GM23248 (cell line): ENCODE measurements at places on chromosomes 11 and 22.

- DNase-seq = no peak
Observed at GRCh38 chr11:13228572-13228971, 49.0 kb upstream of the BMAL1 start.

DNA sequence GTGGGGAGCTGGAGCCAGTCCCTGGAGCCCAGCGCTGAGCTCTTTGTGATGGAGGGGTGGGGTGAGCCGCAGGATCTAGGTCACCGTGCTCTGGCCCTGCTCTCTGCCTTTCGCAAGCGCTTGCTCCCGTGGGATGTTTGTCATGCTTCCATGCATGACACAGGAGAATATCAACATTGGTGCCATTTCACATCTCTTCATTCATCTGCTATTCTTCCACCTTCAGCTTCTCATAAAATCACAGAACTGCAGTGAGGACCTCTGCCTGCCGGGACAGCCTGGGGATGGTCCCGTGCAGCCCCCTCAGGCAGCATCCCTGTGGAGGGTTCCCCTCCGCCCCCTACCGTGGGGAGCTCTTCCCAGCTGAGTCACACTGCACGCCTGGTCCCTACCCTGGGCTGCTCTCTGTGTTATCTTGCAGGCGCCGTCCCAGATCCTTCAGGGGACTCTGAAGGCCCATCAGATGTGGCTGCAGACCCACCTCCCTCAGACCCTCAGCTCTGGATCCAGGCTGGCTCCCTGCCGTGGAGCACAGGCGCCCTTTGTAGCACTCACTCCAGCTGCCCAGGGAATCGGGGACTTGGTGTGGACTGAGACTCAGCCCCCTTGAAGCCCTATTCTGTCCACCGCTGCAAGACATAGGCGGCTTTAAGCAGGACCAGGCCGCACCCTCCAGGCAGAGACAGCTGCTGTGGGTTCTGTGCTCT, 5.1 kb upstream of the SEPTIN5 start:
- peak; percentile 74 for DNase-seq

- DNase-seq = no peak
Observed at GRCh38 chr11:59475176-59475575, 2.1 kb downstream of the OR4D10 start.

DNA sequence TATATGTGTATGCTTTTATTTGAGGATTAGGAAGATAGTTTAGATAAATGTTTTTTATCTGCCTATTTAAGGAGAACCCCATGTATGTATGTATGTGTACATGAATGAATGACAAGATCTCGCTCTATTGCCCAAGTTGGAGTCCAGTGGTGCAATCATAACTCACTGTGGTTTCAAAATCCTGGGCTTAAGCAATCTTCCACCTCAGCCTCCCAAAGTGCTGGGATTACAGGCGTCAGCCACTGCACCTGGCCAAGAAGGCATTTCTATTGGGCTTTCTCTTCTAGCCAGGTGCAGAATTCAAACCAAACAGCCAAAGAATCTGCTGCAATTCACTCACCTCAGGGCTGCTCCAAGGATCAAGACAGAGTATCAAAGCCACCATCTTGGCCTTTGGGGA, 25.5 kb upstream of the DGKZ start:
- DNase-seq = peak; percentile 36

DNA sequence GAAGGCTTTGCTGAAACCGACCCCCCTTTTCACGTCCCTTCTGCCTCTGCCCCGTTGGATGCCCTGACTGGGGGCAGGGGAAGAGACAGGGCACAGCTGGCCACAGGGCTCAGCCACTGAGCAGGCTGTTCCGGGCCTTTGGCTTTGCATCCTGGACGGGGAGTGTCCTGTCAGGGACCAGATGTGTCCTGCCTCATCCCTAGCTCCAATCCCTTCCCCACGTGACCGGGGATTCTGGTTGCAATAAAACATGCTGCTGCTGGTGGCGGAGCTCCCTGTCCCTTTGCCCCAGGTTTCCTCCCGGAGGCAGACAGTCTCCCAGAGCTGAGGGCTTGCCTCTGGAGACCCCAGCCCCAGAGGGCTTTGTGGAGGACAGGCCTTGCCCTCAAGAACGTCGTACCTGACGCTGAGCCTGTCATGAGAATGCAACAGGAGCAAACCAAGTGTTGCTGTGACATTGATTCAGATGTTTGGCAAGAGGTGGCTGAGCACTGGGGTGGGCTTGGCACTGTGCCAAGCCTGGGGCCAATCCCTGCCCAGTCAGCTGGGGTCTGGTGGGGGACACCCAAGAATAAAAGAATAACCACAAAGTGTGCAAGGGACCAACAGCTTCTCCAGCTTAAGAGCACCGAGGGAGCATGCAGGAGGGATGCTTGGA, 7.3 kb downstream of the CDC42EP2 start:
- DNase-seq = no peak

DNA sequence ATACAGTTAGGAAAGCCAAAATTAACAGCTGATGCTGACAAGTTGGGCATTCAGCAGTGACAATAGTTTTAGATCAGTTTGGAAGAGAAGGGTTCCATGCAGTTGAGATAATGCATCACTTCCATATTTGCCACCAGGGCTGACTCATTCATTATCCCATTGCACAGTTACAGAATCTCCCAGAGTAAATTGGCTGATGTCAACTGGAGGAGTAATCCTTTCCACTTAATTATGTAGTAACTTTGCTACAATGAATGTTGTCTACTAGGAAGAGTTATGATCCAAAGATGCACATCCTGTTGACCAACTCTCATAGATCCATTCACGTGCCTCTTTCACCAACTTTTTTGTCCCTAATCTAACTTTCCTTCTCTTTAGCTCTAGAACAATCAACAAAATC, 123.3 kb upstream of the LUZP2 start:
- peak; percentile 1 for DNase-seq

- DNase-seq = no peak
Observed at GRCh38 chr11:126029805-126030204, 32.9 kb downstream of the CDON start.

DNA sequence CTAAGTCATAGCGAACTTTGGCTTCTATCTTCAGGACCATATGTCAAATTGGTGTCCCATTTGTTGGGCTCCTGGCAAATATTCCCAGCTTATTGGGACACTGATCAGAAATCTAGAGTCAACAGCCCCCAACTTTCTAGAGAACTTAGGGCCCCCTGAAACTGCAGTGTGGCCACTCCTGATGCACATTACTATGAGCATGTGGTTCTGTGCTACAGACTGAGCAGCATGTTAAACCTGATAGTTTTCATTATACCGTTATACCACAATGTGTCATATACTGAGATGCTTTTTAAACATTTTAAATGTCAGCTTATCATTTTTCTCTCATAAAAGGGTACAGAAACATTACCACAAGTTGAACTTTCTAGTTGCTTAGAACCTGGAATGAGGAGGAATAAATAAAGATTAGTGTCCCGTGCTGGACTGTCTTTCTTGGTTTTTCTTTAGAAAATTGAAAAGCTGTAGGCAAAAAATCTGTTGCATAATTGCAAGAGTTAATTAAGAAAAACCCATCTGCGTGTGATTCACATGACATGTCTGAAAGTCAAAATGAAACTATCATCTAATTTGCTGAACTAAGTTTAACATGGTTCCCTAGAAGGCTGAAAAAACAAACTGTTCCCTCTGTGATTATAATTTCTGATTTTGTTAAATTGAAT, 16.4 kb upstream of the CTSC start:
- DNase-seq = no peak

GRCh38 chr11:1870721-1871466, 18.0 kb downstream of the LSP1 start:
- DNase-seq = peak; percentile 66

- DNase-seq = peak; percentile 42
Observed at GRCh38 chr11:110565357-110566336, 135.9 kb downstream of the FDX1 start.

DNA sequence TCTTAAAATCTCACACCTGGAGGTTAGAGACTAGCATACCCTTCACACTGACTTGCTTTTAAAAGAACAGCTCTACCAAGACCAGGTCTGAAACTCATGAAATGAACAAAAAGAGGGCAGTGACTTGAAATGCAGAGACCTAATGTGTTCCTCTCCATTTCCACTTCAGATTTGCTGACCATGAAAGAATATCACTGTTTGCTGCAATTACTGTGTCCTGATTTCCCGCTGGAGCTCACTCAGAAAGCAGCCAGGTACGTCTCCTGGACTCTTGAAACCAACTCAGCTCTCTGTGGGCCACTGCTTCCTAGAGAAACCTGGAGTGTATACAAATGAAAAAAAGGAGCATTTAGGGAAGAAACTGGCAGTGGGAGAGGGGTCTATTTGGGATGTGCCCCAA, 39.2 kb downstream of the ARFGAP2 start:
- no peak for DNase-seq

GRCh38 chr11:12099132-12099873, 11.1 kb upstream of the MICAL2 start:
- DNase-seq = no peak

- DNase-seq = no peak
Observed at GRCh38 chr11:74633406-74634393, 41.3 kb downstream of the POLD3 start.

DNA sequence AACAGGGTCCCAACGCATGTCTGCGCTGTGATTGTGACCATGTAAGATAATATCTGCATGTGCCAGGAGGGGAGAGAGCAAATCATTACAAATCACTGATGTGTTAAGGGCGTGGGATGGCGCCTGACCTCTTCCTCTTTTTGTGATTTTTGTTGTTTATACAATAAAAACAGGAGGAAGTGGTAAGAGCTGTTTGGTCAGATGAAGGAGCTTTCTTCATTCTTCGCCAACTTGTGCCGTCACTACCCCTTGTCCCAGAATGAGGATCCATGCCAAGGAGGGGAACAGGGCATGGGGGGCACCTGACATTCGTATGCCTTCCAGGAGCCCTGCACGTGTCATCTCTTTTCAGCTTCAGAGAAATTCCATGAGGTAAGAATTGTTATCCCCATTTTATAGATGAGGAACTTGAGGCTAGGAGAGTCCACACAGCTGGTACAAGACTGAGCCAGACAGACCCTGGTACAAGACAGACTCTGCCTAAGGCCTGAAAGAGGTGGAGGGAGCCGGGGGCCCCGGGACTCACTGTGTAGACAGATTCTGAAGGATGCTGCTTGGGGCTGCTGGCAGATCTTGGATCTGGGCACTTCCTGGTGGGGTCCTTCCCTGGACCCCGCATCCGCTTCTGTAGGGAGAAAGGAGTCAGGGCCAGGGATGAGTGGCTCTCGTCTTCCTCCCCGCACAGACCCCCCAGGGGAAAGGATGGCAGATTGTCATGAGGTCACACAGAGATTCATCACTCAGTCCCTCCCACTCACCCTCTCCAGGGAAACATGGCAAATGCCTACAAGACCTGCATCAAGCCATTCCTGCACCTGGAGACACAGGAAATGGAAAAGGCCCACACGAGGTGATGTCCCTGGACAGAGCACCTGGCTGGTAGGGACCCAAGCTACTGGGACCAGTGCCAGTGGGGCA, 34.6 kb downstream of the NFAM1 start:
- DNase-seq = no peak

GRCh38 chr22:47125603-47126002, 363.2 kb downstream of the TBC1D22A start:
- peak; percentile 39 for DNase-seq

- no peak for DNase-seq
Observed at GRCh38 chr22:36143956-36144355, 16.6 kb downstream of the APOL3 start.

DNA sequence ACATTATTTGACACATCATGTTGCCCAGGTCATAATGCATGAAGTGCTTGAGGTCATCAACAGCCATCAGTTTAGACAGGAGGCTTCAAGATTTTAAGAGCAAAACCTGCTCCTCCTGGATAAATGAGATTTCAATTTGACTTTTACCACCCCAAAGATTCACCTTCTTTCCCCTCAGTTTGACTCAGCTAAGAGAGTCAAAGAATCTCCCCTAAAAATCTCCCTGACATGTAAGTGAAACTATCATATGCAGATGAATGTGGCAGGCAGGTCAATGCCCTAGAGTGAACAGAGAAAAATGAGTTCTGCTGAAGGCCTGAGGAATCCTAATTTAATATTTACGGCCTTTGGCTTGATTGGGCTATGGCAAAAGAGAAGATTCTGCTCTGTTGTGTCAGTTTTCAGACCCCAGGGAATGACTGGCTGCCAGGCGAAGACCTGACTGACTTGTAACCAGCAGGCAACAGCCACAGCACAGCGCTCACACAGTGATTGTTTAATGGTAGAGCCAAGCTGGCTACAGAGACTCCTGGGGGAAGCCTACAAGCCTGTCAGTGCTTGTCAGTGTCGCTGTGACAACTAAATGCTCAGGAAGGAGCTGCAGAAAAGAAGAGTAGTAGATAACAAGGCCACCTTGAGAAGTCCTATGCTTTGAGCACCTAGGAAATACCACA, 491.2 kb upstream of the LRRC4C start:
- no peak for DNase-seq

GRCh38 chr22:35022291-35022690, 43.7 kb upstream of the ISX start:
- DNase-seq = no peak

DNA sequence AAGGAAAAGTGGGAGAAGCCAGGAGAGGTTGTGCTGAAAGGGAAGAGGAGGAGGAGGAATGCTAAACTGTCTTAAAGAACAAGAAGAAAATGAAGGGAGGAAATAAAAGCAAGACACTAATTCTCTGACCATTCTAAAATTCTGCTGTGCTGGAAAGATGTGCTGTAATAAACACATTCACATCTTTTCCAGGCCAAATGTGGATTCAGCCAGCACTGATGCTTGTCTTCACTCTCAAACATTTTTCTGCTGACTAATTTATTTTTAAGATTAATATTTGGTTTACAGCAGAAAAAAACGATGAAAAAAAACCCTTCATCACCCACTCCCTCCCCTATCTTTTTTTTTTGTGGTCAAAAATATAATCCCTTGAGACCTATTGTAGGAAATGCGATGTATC, 223.6 kb downstream of the SWAP70 start:
- no peak for DNase-seq

- DNase-seq = no peak
Observed at GRCh38 chr22:26534171-26534855, 22.0 kb upstream of the TFIP11 start.

DNA sequence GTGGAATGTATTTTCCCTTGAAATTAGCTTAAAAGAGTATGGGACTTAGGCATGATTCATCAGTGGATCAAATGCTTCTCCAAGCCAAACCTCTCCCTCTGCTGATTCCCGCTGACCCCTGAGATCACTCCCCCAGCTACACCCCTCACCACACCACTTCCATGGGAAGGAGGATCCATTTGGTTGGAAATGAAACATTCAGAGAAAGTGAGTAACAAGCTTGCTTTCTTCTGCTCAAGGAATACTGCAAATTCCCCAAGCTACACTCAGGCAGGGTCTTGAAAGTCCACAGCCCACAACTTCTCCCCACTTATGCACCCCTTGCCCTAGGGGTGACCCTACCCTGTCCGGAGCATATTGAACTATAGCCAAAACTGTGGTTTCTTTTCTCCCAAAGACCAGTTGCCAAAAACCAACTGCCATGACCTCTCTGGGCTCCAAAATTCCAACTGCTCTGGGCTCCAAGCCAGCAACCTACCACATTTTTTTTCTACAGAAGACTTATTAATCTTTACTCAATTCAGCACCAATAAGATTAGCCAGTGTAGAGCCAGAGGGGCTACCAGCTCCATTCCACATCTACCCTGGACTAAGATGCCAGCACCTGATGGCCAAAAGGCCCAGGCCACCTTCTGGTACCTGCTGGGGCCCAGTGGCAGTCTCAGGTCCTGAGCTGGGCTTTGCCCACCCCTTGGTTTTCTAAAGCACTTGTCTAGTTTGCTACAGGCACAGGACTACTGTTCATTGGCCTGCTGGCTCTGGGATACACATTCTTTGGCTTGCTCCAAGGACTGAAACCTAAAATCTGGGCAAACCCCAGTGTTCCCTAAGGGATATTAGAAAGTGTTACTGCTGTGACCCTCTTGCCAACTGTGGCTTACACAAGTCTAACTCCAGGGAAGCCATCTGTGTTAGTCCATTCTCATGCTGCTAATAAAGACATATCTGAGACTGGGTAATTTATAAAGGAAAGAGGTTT, 101.1 kb downstream of the MICAL3 start:
- peak; percentile 56 for DNase-seq
